Immature natural killer cell (primary cell): ENCODE measurements at places on chromosomes 3 and 15.
A peak's percentile ranks its signal among the peaks of the same experiment; 100 is the strongest.

GRCh38 chr15:49721621-49722020, 100.8 kb downstream of the DTWD1 start:
- no peak overlapping the region for H3K27ac ChIP-seq
- H3K36me3 ChIP-seq: no peaks in the 10 kb centered on the region
- no peaks in the 10 kb centered on the region for H3K4me1 ChIP-seq
- H3K27me3 ChIP-seq: no peaks in the 10 kb centered on the region
- no peak for DNase-seq

- no peak for DNase-seq
- peaks cover 8% of the 10 kb centered on the region for H3K4me1 ChIP-seq
- H3K27me3 ChIP-seq: peaks cover 3% of the 10 kb centered on the region
- H3K4me3 ChIP-seq: no peak overlapping the region
These were observed 17.8 kb downstream of the KBTBD8 start for GRCh38 chr3:67015702-67016484.

DNA sequence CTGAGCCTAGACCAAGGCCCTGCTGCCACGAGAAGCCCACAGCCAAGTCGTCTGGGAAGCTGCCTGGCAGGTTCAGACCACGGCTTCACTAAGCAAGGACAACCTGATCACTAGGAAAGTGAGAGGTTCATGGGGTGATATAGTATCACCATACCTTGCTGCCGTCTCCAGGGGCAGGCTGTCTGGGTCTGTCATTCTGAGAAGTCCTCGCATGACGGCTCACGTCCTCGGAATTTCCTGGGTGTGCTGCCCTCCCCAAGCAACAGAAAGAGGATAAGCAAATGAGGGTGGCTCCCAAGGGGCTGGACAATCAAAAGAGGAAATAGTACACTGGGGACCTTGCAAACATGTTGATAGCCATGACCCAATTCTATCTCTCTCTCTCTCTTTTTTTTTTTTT, 207.4 kb upstream of the IGF1R start:
- no peak for DNase-seq
- H3K4me1 ChIP-seq: peaks cover 2% of the 10 kb centered on the region
- no peak overlapping the region for H3K27ac ChIP-seq
- no peak overlapping the region for H3K4me3 ChIP-seq

DNA sequence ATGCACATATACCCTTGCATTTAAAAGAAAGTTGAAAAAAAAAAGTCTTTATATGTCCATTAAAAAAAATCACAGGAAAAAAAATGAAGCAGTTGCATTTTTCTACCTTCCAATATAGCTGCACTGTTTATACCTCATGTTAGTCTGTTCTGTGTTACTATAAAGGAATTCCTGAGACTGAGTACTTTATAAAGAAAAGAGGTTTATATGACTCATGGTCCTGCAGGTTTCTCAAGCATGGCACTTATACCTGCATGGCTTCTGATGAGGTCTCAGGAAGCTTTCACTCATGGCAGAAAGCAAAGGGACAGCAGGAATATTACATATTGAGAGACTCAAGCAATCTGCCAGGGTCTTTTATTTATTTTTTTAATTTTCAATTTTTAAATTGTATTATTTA, 277.2 kb upstream of the BCHE start:
- no peak overlapping the region for H3K4me3 ChIP-seq
- H3K4me1 ChIP-seq: no peaks in the 10 kb centered on the region
- no peaks in the 10 kb centered on the region for H3K36me3 ChIP-seq
- DNase-seq: no peak
- no peak overlapping the region for H3K27ac ChIP-seq

- H3K27ac ChIP-seq: peak overlapping the region; percentile 95
- peaks cover 9% of the 10 kb centered on the region for H3K27me3 ChIP-seq
- no peaks in the 10 kb centered on the region for H3K36me3 ChIP-seq
- DNase-seq: peak; percentile 78
- peaks cover 27% of the 10 kb centered on the region for H3K4me1 ChIP-seq
These were observed 121.8 kb downstream of the OXSM start for GRCh38 chr3:25911525-25912295.

DNA sequence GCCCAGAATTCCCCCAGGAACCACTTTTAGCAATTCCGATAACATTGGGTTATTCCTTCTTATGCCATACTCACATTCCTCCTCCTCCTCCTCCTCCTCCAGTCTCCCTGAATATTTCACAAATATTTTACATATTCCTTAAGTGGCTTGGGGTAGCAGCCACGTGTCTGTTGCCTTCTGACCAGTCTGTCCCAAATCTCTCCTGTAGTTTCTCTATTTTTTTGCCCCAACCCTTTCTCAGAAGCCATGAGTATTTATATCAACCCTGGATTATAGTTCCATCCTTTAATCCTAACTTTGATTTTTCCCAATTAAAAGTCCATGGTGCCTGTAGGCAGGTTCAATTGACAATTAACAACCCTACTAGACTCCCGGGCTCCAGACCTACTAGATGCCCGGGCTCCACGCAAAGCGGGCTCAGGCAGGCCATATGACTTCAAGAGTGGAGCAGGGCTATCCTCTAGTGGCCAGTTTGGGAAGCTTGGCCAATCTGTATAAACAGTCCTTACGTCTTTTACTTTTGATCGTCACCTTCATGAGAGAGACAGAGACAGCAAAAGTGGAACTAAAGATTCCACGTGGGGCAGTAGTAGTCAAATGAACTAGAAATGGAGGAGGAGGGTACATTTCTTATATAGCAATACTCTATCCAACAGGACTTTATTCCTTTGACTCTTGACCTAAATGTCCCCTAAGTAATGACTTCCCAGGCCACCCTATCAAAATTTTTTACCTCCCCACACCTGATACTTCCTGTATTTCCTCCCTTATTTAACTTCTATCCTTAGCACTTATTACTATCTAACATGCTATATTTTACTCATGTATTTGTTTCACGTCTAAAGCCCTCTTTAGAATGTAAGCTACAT, 69.7 kb downstream of the USF3 start:
- peak; percentile 15 for DNase-seq
- no peaks in the 10 kb centered on the region for H3K27me3 ChIP-seq
- H3K4me1 ChIP-seq: peaks cover 31% of the 10 kb centered on the region
- no peak overlapping the region for H3K4me3 ChIP-seq
